ENCODE measurements at places on chromosomes 7 and 10. TPM values are rescaled to one million over a fixed set of nuclear protein-coding genes. Genes with fewer than 3 reads are reported as not detected.

Gene C10orf67
- 1.1 TPM for polyA plus RNA-seq

Gene EXOC6
- 9.5 TPM for polyA plus RNA-seq

Gene EBLN1
- polyA plus RNA-seq = not detected

Gene SLC29A4
- 6.8 TPM for polyA plus RNA-seq

Gene VGF
- 2.2 TPM for polyA plus RNA-seq

DNA sequence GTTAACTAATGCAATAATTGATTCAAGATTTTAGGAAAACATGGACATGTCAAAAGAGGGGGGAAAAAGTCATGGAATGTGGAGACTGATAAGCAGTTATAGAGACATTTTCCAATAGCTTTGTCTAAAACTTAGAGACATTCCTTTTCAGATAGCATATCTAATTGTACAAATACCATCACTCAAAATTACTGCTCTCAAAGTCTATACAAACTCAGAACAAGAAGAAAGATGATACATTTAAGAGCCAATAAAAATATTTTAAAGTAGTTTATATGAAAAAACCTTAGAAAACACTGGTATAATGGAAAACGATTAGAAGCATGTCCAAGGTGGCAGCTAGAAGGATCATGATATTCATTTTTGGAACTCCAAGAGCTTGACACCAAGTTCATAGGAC is 146.5 kb downstream of the DOCK4 start:
- DNase-seq = no peak

- no peak for DNase-seq
Measured at GRCh38 chr10:31730776-31731175, 197.9 kb downstream of the ARHGAP12 start.

- DNase-seq = peak; percentile 61
Measured at GRCh38 chr10:329361-330099, 194.3 kb downstream of the ZMYND11 start.

- no peak for DNase-seq
Measured at GRCh38 chr7:7405461-7405860, 130.2 kb downstream of the COL28A1 start.
